AG08396 (cell line): ENCODE measurements at places on chromosomes 1 and 21.

- no peak for DNase-seq
Measured at GRCh38 chr21:42426876-42427480, 23.3 kb downstream of the UBASH3A start.

DNA sequence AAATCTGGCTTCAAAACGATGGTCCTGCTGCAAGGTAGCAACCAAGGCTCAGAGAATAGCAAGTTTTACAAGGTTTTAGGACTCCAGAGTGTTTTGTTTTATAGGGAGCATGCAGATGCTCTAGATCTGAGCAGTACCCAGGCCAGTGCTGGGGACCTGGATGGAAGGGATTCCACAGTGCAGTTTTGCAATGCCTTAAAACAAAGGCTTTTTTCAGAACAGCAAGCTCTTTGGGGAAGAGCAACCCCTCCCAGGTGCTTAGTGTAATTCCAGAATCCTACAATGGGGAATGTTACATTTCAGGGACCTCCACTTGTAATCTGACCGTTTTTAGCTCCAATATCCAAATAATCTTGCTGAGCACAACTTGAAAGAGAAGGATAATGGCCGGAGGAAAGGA lies 6.7 kb downstream of the ROR1 start:
- no peak for DNase-seq

DNA sequence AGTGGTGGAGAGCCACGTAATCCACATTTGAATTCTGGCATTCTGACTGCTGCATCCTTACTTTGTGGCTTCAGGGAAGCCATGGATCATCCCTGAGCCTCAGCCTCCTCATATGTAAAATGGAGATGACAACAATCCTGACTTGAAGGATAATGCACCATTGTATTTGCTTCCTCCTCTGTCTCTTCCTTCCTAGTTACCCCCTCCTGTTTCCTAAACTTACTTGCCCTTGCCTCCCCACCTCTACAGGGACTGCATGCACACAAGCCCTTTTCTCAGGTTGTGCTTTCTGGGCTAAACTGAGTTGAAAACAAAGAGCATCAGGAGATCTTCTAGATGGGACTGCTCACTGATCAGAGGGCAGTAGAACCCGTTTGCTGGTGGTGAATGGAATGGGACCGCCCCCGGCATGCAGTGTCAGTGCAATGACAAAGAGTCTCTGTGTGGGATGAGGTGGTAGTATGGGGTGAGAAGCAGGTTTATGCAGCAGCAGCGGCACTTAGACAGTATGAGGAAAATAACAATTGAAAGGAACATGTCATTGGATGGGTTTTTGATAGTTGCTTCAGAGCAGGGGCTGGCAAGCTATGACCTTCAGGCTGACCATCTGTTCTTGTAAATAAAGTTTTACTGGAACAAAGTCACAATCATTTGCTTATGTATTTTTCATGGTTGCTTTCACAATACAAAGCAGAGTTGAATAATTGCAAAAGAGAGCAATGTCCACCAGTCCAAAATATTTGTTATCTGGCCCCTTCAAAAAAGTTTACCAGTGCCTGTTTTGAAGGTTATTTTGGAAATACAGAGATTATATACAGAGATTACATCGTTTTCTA lies 6.1 kb upstream of the ADAMTS1 start:
- DNase-seq: no peak

DNA sequence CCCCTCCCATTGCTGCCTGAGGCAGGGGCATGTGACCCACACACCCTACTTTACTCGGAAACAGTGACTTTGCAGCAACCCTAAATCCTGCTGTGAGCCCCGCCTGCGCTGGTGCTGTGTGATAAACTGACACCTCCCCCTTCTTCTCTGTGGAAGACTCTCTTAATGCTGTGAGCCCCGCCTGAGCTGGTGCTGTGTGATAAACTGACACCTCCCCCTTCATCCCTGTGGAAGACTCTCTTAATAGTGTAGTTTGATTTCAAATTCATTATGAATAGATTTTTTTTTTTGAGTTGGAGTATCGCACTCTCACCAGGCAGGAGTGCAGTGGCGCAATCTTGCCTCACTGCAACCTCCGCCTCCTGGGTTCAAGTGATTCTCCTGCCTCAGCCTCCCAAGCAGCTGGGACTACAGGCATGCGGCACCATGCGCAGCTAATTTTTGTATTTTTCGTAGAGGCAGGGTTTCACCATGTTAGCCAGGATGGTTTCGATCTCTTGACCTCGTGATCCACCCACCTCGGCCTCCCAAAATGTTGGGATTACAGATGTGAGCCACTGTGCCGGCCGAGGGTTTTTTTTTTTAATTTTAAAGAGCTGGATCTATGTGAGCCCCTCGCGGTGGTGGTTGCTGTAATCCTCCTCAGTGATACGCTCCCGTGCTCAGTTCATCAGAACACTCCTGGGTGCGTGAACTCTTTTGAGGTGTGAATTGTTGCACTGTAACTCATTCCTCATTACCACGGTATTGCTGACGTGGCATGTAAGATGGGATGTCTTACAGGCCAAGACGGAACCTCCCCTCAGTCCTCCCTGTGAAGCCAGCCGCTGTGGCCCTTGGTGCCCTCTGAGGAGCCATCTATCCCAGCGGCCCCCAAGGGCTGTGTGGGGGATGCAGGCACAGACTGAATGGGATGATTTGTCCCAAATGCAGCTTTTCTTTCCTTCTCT lies 60.3 kb downstream of the GALNT2 start:
- DNase-seq: no peak
